NT2/D1 (cell line): ENCODE measurements at places on chromosomes 11 and 22.

- DNase-seq: no peak
Observed at GRCh38 chr22:25754527-25755202, 12.7 kb downstream of the MYO18B start.

GRCh38 chr22:28021998-28022660 is 103.1 kb upstream of the PITPNB start:
- DNase-seq: no peak

- DNase-seq: no peak
Observed at GRCh38 chr11:121265586-121265985, 27.0 kb upstream of the SC5D start.

DNA sequence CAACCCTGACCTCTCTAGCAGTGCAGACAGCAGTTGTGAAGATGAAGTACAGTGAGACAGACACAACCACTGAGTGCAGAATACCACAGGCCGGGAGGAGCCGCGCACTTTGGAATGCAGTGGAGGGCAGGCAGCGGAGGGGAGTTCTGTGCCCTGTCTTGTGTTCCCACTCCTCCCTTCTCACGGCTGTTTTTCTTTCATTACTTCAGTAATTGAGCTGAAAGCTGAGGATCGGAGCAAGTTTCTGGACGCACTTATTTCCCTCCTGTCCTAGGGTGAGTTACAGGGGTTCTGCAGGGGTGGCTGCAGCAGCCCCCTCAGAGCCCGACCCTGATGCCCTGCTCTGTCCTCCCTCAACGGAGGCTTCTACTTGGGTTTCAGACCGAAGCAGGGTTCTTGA is 5.6 kb downstream of the CLDN5 start:
- no peak for DNase-seq

GRCh38 chr11:113192121-113192925 is 122.1 kb upstream of the TTC12 start:
- no peak for DNase-seq

GRCh38 chr11:134231958-134232659 is 7.6 kb downstream of the VPS26B start:
- no peak for DNase-seq

DNA sequence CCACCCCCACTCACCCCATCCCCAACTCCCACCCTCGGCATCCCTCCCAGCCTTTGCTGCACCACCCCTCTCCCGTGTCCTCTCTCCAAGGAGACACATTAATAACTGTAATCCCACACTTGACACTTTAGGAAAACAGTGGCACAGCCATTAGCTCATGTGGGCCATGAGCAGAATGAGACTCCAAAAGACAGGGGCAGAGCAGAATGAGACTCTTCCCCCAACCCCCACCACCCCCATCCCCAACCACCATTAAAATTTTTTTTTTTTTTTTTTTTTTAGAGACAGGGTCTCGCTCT is 6.2 kb upstream of the SLCO2B1 start:
- DNase-seq: no peak

GRCh38 chr11:74534216-74534945 is 40.9 kb upstream of the LIPT2 start:
- DNase-seq: peak; percentile 28

DNA sequence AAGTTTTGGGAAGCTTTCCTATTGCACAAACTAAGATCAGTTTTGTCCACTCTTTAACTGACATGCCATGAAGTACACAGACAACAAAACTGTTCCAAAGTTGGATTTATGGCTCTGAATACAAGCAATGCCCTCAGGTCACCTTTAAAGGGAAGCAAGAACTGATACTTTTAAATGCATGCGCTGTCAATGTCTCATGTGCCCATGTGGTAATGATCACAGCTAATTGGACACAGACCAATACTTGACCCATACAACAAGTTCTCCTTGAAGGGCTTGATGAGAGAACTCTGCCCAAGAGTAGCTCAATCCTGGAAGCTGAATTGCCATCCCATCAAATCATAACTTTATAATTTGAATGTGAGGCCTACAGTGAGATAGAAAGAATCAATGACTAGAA is 624.9 kb downstream of the ETS1 start:
- DNase-seq: no peak

DNA sequence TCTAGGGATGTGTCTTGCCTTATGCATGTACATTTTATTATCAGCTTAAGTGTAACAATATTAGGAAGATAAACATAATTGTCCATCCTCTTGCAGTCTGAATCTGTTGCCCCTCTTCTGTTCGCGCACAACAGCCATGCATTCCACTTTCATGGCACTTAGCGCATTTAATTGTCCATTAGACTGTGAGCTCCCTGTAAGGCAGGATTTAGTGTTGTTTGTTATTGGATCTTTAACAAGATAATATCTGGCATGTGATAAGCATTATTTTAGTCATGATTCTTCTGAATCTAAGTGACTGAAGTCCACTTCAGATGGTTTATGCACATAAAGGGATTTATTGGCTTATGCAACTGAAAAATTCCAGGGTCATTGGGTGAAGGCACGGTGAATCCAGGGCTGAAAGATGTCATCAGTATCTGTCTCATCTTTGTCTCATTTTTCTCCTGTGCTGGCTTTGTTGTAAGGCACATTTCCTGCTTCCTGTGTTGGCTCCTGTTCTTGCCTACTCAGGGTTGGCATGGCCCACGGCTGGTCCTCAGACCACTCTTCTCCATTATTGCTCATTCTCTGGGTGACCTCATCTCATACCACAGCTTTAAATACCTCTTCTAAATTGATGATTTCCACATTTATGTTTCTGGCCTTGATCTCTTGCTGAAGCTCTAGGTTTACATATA is 37.6 kb downstream of the ATXN10 start:
- no peak for DNase-seq

DNA sequence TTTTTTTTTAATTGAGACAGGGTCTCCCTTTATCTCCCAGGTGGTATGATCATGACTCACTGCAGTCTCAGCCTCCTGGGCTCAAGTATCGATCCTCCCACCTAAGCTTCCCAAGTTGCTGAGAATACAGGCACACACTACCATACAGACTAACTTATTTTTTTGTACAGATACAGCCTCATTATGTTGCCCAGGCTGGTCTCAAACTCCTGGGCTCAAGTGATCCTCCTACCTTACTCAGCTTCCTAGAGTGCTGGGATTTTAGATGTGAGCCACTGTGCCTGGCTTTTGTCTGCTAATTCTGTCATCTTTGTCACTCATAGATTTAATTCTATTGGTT is 43.5 kb downstream of the CBL start:
- DNase-seq: no peak
